ENCODE measurements at places on chromosomes 11 and 22.

DNA sequence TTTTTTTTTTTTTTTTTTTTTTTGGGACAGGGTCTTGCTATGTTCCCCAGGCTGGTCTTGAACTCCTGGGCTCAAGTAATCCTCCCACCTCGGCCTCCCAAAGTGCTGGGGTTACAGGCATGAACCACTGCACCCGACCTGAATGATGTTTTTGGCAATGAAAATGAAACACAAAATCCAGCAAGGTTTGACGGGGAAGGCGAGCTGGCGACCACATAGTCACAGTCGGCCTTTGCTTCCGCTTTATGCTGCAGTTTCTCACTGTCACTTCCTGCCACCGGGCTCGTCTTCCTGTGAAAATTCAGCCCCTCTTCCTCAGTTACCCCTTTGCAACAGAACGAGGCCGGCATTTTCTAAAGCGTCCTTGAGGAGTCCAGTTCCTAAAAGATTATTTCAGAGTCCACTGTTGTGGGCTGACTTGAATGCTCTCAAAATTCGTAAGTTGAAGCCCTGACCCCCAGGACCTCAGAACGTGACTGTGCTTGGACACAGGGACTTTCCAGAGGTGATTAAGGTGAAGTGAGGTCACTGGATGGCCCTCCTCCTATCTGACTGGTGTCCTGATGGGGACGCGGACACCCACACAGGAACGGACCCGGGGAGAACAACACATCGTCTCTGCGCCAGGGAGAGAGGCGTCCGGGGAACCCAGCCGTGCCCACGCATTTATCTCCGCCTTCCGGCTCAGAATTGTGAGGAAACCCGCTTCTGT lies 2.9 kb upstream of the BID start:
- DNase-seq = no peak

- no peak for DNase-seq
These were observed 1.5 kb downstream of the PRRG4 start for GRCh38 chr11:32831221-32831620.

DNA sequence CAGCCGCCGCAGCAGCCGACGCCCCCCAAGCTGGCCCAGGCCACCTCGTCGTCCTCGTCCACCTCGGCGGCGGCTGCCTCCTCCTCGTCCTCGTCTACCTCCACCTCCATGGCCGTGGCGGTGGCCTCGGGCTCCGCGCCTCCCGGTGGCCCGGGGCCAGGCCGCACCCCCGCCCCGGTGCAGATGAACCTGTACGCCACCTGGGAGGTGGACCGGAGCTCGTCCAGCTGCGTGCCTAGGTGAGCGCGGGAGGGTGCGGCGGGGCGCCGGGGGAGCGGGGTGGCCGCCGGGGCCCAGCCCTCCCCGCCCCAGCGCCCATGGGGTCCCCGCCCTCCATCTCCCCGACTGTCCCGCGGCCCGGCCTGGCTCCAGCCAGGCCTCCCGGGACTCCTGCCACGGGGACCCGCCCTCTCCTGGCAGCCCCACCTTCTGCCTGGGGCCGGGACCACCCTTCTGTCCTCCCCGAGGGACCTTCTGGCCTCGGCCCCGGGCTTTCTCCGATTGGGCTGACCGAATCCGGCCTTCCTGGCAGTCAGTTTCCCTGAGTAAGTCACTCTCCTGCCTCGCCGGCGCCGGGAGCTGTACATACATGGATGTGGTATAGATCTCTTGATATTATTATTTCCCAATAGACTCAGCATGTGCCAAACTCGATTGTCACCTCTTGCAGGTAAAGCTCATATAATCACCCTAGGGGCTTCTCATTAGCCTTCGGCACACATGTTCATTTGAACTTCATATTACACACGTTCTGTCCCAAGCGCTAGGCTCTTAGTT lies 720 bp downstream of the PACS1 start:
- DNase-seq = no peak

DNA sequence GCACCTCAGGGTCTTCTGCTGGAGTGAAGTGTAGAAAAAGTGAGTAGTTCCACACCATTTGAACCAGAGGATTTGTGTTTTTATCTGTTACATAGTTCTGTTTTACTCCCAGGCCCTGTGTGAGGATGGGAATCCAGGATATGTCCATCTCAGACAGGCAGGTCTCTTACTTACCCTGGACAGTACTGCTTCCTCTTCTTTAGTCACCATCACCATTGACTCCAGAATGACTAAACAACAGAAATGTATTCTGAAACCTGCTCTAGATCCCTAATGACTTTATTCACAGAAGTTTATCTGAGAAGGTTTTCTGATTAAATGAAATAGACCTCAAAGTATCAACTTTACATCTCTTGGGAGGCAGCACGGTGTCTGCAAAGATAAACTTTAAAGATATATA lies 33.6 kb downstream of the CYP2R1 start:
- DNase-seq = no peak

- peak; percentile 82 for DNase-seq
These were observed 16.8 kb downstream of the EXT2 start for GRCh38 chr11:44112091-44112821.

DNA sequence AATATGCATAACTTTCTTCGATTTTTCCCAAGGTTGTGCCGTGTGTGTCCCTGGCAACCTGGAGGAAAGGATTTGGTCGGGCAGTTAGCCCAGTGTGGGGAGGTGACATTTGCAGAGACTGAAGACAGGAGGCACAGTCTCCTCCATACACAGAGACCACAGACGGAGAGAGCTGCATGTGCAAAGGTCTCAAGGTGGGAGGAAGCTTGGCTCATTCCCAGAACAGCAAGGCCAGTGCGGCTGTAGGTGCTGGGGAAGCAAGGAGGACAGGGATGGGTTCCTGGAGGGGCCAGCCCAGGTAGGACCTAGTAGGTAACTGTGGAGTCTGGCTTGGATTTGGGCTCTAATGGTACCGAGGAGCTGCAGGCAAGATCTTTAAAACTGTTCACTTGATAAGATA lies 20.7 kb upstream of the CPT1A start:
- DNase-seq = no peak

GRCh38 chr11:122022646-122023045 lies 93.4 kb downstream of the BLID start:
- no peak for DNase-seq

- DNase-seq = no peak
These were observed 31.8 kb downstream of the FAM118A start for GRCh38 chr22:45341498-45341897.

- no peak for DNase-seq
These were observed 38.2 kb downstream of the SLCO2B1 start for GRCh38 chr11:75189108-75189507.

GRCh38 chr11:63813035-63813562 lies at the start of gene SPINDOC:
TSS of gene SPINDOC (plus strand) at chr11:63813456. CDS start at chr11:63813687, 231 bp downstream.
- peak; percentile 76 for DNase-seq

- no peak for DNase-seq
These were observed 200.7 kb upstream of the NCAM1 start for GRCh38 chr11:112760396-112761059.

- no peak for DNase-seq
These were observed 142.3 kb downstream of the NXPE2 start for GRCh38 chr11:114820621-114821020.

DNA sequence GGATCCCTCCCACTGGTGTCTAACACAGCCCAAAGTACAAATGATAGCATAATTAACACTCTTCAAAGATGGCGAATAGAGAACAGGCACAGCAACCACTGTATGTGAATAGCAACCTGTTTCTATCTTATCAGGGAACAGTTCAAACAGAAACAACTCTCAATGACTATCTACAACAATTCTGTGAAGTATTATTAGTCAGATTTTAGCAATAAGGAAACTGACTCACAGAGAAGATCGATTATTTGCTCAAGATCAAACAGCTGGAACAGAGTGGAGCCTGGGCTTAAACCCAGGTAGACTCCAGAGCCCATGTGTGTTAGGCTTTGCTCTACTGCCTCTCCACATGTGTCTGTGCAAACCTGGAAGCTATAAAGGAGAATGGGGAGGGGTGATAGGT lies 88.7 kb downstream of the C11orf58 start:
- no peak for DNase-seq

DNA sequence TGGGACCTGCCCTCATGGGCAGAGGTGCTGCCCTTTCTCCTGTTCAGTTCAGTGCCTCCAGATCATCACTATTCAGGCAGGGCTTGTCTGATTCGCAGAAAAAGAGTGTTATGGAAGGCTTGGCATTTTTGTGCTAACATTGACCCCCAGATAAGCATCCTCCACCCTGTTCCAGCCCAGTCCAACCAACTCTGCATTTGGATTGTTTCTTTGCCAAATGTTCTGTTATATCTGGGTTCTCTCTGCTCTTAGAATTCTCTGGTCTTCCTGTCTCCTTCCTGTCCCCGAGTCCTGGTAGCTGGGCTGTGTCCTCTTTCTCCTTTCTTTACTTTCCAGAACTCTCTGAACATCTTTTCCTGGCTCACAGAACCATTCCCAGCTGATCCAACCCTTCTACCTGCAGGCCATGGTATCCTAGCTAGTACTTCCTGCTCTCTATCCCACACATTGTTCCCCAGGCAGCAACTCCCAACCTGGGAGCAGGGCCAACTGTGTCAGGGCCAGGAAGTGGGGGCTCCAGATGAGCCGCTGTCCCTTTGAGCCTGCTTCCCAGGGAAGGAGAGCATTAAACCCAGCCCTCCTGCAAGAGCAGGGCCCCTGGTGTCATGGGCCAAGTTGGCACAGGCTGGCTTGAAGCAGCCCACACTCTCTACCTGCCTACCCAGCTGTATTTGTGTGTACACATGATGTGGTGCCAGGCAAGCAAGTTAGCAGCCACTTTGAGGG lies 280.7 kb upstream of the CADM1 start:
- peak; percentile 9 for DNase-seq

- no peak for DNase-seq
These were observed 62.7 kb downstream of the TECTA start for GRCh38 chr11:121163658-121164308.

GRCh38 chr11:3969613-3970012 lies 114.1 kb downstream of the STIM1 start:
- no peak for DNase-seq

GRCh38 chr11:129061492-129062230 lies 119.0 kb upstream of the TP53AIP1 start:
- DNase-seq = peak; percentile 37

DNA sequence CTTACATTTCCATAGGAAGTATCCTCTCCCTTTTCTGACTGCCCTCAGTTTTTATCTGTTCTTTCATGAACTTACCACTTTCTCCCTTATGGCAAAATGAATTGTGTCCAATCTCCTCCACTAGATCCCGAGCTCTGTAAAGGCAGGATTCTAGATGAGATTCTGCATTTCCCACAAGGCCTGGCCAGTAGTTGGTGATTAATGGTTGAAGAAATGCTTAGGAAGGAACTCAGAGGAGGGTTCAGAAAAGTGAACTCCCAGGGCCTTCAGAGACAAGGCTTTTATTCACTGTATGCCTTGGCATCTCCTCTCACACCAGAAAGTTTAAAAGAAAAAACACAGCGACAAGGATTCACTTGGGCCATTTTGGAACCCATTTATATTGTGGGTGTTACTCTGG lies 66.2 kb downstream of the CCDC81 start:
- peak; percentile 17 for DNase-seq

DNA sequence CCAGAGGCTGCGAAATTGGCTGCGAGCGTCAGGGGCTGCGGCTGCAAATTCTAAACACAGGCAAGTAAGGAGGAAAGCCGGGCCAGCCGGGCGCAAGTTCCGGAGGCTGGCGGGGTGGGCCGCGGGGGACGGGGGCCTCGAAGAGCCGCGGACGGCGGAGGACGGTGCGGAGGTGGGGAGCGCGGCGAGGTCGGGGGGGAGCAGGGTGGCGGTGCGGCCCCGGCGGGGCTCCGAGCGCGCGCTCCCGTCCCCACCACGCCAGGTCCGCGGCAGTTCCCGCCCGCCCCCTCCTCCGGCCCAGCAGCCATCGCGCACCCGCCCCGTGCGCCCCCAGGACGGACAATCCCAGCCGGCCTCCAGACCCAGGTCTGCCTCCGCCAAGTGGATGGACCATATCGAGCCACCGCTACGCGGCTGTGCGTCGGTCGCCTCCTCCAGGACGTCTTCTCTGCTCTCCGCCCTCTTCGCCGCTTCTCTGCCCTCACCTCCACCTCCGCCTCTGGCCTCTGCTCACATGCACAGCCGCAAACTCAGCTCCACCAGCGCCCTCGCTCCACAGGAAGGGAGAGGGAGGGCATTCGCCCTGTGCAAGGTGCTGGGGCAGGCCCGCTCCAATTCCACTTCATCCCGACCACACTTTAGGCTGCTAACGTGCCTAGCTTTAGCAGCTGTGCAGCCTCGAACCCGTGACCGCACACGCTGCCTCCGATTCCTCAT lies 7.2 kb downstream of the ELFN2 start:
- DNase-seq = no peak

DNA sequence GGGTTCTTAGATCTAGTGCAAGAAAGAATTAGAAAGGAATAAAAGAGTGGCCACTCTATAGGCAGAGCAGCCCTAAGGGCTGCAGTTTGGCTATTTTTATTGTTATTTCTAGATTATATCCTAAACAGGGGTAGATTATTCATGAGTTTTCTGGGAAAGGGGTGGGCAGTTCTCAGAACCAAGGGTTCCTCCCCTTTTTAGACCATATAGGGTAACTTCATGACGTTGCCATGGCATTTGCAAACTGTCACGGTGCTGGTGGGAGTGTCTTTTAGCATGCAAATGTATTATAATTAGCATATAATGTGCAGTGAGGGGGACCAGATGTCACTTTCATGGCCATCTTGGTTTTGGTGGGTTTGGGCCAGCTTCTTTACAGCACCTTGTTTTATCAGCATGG lies 44.6 kb downstream of the METTL15 start:
- no peak for DNase-seq

DNA sequence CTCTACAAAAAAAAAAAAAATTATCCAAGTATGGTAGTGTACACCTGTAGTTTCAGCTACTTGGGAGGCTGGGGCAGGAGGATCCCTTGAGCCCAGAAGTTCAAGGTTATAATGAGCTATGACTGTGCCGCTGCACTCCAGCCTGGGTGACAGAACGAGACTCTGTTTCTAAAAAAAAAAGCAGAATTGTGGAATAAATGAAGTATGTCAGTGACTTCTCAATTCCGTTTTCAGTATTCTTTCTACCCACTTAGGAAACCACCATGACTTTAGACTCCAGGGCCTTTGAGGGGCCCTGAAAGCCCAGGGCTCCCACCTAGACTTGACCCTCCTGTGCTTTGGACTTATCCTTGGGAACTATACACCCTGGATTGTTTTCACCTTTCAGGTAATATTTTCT lies 6.5 kb upstream of the NUP160 start:
- DNase-seq = no peak

DNA sequence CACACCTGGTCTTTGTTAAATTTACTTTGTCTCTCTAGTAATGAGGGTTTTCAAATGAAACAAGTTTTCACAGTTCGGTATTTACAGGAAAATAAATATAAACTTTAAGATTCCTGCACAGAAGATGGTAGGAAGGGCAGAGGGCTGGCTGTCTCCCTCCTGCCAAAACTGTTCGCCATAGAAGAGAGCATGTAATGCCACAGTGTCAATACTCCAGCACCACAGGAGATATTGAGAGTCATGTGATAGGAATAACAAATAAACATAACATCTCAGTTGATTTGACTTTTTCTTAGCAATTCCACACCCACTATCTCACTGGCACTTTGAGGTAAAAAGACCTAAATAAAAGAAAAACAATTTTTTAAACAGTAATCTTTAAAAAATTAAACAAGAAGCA lies 100.9 kb downstream of the MRTFA start:
- no peak for DNase-seq
